AG09309 (cell line): ENCODE measurements at places on chromosomes 4 and X.

- DNase-seq, result no peak
Measured at GRCh38 chrX:68533656-68534055, 34.8 kb downstream of the YIPF6 start.

GRCh38 chr4:40301603-40302002 is 33.5 kb upstream of the CHRNA9 start:
- DNase-seq, result no peak

GRCh38 chrX:28585767-28586166 is 1.5 kb upstream of the IL1RAPL1 start:
- no peak for DNase-seq

DNA sequence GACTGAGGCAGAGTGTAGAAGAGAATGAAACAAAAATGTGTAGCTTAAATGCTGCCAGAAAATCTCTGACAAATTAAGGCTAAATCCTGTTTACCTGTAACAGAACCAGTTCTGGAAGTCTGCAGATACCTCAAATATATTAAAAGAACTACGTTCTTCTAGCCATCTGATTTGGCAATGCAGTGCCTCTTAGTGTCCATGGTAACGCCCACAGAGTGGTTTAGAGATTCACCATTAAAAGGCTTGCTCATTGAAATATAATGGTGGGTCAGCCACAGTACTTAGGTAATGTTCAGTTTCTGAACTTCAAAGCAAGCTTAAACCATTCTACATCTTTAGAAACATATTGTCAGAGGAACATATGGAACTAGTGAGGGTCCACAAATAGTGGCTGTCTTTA is 23.2 kb upstream of the LUZP4 start:
- DNase-seq, result no peak

GRCh38 chr4:18582841-18583240 is 561.3 kb upstream of the LCORL start:
- DNase-seq, result no peak

DNA sequence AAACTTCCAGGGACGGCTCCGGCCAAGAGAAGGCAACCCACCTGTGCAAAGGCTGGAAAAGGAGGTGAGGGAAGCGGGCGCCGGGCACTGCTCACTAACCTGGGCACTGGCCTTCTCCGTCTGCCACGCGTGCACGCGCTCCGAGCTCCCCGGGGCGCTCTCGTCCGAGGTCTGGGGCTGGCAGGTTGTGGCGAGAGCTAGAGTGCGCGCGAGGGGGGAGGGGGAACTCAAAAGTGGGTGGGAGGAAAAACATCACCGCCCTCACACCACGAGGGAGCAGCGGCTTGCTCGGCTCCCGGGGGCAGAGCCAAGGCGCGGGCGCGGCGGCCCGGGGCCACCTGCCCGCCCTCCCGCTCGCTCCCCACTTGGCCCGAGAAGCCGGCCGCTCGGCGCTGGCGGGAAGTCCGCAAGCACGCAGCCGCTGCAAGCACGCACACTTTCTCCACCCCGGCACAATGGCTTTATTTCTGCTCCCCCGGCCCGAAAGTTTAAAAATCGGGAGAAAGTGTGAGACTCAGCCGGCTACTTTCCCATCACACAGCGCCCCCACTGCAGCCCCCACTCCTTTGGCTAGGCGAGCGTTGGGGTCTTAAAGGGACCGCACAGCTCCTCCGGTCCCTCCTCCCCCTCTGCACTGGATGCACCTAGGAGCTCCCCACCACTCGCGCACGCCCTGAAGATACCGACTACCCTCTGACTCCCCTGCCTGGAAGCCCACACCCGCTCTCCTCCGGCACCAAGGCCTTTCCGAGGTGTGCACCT is at the start of gene CHRDL1:
Gene CHRDL1, minus strand, starts transcription at position 173 of the 762 bp plus-strand sequence. CDS start 3,636 bp downstream, outside the sequence.
- DNase-seq, result no peak

DNA sequence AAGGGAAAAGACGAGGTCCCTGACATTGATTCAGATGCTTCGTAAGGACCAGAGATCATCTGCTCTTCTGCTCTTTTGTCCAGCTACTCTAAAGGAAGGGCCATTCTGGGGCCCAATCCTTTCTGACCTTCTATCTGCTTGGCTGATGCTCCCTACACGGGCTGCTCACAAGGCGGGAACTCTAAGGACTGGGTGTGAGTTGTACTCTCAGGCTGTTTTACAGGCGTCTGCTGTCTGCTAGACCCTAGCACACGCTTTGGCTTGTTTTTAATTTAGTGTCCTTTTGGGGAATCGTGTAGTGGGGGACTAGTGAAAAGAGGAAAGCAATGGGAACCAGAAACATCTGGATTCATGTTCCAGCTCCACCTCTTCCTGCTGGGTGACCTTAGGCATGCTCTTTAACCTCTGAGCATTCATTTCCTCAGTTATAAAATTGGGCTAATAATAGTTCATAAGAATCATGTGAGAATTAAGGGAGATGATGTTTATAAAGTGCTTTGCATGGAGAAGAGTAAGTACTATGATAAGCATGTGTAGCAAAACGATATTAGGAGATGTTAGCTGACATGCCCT is 53.1 kb downstream of the CASP3 start:
- DNase-seq, result no peak

- DNase-seq, result no peak
Measured at GRCh38 chr4:64538219-64538618, 129.0 kb upstream of the TECRL start.
